ENCODE measurements at places on chromosomes 16 and 17.
A peak's percentile ranks its signal among the peaks of the same experiment; 100 is the strongest.

- DNase-seq: no peak
Measured at GRCh38 chr17:17541640-17542001, 45.4 kb upstream of the RASD1 start.

- DNase-seq: no peak
Measured at GRCh38 chr16:76052725-76053124, 224.5 kb upstream of the CNTNAP4 start.

GRCh38 chr16:85391769-85392583 is 221.1 kb upstream of the GSE1 start:
- DNase-seq: no peak

DNA sequence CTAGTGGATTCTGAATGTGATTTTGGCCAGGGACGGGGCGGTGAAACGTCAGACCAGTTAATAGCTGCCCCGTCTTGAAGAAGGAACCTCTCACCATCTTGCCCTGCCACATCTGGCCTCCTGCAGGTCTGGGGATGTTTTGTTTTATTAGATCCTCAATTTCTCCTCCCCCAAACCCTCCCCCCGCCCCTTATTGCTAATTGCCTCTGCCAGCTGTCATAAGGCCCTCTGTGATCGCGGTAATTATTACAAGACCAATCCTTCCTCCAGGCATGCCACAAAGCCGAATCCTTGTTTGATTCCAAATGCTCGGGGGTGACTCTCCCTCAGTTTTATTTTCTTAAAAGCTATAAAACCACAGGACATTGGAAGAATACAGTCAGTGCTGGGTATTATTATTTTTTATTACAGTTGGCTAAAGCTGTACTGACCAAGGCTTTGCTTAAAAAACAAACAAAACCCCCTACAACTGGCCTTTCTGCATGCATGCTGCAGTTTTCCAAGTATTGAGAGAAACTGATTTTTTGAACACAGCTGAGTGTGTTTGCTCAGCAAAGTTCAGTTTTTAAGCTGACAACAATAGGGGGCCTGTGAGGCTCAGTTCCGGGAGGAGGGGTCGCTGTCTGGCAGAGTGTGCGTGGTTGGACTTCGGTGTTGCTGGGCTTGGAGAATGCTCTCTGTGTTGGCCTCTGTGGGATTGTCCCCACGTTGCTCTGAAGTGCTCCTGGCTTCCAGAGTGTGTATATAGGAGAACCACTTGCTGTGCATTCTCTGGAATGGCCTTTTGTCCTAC is 1.7 kb downstream of the KSR1 start:
- peak; percentile 14 for DNase-seq

DNA sequence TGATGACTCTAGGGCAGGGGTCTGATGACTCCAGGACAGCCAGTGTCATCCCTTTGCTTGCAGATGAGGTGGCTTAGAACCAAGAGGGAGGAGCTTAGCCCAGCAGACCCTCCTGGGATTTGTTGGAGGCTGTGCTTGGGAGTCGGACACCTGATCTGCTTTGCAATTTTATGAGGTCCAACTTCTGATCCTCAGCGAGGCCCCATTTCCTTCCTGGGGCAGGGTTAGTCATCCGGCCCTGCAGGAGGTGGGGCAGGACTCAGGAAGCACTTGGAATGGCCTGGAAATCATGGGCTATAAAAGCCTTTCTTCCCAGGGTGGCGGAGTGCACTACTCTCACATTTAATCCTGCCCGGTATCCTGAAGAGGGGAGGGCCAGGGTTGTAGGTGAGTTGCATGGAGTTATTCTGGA is 168.5 kb downstream of the MSI2 start:
- no peak for DNase-seq

DNA sequence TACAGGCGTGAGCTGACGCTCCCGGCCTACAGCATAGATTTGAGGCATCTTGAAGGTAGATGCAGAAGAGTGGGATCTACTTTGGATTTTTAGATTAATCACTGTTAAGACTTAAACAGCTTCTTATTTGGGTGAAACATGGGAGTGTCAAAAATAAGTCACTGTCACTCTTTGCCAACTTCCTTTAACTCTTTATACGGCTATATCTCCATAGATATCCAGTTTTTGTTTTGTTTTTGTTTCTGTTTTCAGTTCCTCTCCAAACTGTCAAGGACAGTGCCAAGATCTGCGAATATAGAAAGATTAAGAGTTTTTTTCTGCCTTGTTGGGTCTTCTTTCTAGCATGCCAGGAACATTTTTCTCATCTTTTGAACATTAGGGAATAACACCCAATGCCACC is 706.1 kb downstream of the WWOX start:
- DNase-seq: no peak

DNA sequence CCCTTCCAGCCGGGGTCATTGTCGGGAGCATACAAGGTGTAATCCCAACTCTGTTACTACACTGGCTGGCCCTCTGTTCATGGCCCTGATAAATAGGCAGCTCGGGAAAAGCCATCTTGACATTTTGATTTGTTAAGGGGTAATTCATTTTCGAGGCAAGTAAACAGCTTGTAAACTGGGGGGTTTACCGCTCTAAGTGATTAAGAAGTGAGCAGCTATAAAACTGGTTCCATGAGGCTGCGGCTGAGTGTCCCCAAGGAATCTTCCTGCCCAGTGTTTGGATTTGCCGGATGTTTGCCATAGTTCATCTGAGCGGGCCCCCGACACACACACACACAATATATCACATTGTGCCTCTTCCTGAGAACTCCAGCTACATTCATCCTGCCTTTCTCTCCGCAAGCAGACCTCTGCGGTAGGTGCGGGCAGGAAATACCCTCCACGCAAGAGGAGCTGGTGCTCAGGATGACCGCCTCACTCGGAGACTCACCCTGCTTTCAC is 92.2 kb downstream of the SOCS1 start:
- no peak for DNase-seq

GRCh38 chr16:85379041-85380001 is 233.8 kb upstream of the GSE1 start:
- no peak for DNase-seq

DNA sequence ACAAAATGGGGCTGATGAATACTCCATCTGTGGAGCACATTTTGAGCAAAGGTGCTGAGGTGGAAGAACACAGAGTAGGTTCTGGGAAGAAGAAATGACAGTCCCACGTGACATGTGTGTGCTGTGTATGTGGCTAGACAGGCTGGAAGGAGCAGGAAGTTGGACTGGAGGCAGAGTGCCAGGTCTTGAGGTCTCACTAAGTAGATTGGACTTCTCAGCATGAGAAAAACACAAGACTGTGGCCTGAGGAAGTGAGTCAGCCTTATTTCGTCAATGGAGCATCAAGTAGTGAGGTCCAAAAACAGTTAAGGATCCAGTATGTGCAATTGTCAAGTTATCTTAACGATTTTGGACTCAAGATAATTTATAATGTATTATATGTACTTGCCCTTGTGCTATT is 736.5 kb downstream of the KCNJ2 start:
- no peak for DNase-seq

DNA sequence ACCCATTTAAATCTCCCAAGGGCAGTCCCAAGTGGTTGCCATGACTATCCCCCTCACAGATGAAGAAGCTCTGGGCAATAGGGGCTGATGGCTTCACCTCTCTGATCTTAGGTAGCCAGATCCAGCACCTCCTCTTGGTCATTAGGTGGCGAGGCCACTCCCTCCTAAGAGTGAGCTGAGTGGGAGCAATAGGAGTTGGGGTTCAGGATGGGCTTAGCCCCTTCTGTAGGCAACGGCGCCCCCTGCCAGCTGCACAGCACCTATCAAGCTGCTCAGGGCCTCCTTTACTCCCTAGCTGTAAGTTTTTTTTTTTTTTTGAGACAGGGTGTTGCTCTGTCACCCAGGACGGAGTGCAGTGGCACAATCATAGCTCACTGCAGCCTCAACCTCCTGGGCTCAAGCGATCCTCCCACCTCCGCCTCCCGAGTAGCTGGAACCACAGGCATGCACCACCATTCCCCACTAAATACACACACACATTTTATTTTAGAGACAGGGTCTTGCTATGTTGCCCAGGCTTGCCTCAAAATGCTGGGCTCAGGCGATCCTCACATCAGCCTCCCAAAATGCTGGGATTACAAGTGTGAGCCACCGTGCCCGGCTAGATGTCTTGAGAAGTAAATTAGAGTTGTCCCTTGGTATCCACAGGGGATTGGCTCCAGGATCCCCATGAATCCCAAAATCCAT is 3.5 kb upstream of the RRAD start:
- peak; percentile 31 for DNase-seq

All from CD4-positive, alpha-beta T cell treated with Interleukin-21 for 1 hour (primary cell).